Stimulated activated CD8-positive, alpha-beta memory T cell treated with anti-CD3 and anti-CD28 coated beads, Interleukin-15, amount 100 ng/mL, for 24 hours (primary cell): ENCODE measurements at places on chromosomes 5 and 9.

DNA sequence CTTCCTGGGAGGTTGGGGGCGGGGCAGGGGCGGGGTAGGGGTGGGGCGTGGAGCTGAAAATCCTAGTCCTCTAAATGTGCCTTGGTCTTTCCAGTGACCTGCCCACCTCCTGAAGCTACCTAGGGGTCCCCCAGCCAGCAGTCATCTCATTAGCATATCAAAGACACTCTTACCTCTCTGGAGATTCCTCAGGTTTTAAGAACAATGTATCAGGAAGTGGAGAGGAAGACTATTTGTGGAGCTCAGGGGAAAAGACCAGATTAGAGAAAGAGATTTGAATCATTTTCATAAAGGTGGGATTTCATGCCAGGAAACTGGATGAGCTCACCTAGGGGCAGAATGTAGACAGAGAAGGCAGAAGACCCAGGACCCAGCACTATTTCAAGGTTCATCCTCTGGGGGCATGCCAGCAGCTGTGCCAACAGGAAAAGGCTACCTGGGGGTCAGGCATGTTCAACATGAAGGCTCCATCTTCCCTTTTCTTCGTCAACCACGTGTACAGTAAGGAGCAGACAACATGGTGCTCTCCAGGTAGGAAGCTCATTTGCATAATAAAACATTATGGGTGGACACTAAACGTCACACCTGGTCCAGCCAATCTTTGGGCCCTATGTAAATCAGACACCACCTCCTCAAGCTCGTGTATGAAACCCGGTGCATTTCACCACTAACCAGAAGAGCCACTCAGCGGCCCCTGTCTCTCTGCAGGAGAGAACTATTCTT, 6.9 kb downstream of the GMCL2 start:
- no peak for DNase-seq

DNA sequence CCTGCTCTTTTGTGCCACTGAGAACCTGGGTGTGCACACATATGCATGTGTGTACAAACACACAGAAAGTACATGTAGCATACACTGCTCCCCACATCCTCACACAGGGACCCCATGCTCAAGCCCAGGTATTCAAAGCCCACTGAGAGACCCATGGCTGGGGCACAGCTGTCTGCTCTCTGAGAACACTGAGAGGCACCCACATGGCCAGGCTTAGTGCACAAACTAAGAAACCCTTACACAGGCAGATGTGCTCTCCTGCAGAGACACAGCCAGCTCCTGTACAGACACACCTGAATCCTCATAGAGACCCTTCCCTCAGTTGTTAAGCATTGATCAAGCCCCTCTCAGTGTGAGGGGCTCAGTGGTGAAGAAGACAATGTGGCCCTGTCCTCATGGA, 92.5 kb downstream of the CACNA1B start:
- no peak for DNase-seq

DNA sequence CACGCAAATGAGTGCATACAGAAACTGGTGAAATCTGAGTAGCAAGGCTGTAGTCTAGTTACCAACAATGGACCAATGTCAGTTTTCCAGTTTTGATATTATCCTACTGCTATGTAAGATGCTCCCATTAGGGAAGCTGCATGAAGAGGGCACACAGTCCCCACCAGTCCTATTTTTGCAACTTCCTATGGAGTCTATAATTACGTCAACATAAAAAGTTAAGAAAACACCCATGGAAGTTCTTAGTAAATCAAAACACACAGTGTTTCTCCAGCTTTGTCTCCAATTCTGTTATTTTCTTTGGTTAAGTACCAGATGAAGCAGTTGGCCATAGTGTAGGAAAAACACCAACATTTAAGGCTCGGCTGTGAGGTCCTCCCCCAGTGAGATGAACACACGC, 58.7 kb downstream of the FAT2 start:
- no peak for DNase-seq

GRCh38 chr9:134895567-134895907, 14.9 kb downstream of the FCN2 start:
- no peak for DNase-seq

- DNase-seq, result no peak
Observed at GRCh38 chr5:143916451-143916850, 104.5 kb downstream of the HMHB1 start.

DNA sequence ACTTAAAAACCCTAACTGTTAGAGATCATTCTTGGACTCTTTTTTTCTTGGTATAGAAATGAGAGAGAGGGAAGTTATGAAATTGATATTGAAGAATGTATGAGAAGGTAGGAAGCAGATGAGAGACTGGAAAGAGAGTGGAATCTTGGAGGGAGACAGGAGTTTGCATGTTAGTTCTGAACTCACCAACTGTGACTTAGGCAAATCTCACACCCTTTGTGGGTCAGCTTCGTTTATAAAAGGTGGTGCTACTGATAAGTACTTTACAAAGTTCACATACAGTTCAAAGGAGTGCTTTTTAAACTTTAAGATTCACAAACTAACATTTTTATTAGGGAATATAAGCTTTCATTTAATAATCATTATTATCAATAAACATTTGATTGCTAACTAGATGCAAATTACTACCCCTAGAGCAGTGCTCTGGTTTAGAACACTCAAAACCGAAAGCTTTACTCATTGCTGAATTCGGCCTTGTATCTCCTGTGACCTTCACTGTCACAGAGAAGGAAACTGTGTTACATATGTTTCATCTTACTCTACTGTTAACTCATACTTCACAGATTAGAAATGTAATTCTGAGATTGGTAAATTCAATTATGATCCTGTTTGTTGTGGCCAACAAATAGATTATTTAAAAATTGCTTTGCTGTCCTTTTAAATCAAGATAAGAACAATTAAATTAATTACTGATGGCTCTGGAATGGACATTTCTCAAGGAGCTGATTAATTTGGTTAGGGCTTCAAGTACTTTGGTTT, 143.2 kb downstream of the RMI1 start:
- DNase-seq, result no peak

GRCh38 chr9:87002517-87002916, 55.2 kb upstream of the GAS1 start:
- DNase-seq, result no peak

GRCh38 chr5:159092972-159093371, 6.7 kb downstream of the EBF1 start:
- no peak for DNase-seq

- DNase-seq, result no peak
Observed at GRCh38 chr5:103464835-103465484, 97.6 kb downstream of the NUDT12 start.

- DNase-seq, result no peak
Observed at GRCh38 chr9:79015951-79016350, 555.8 kb upstream of the TLE4 start.

GRCh38 chr5:74951865-74952264, 85.7 kb upstream of the FAM169A start:
- no peak for DNase-seq
